ENCODE measurements at places on chromosomes 5 and 9. TPM values are rescaled to one million over a fixed set of nuclear protein-coding genes. Genes with fewer than 3 reads are reported as not detected.
A peak's percentile ranks its signal among the peaks of the same experiment; 100 is the strongest.

The CDH18 gene
- polyA plus RNA-seq: 1.6 TPM

The MAMDC4 gene
- polyA plus RNA-seq: 9.5 TPM

The SMIM3 gene
- 19.8 TPM for polyA plus RNA-seq

The PNPLA7 gene
- polyA plus RNA-seq: 7.8 TPM

The TPPP gene
- 7.3 TPM for polyA plus RNA-seq

The PPP1R2B gene
- 0.13 TPM for polyA plus RNA-seq

The PSMB7 gene
- 205 TPM for polyA plus RNA-seq

The PCDHB9 gene
- polyA plus RNA-seq: 3.1 TPM

The PCDHA12 gene
- polyA plus RNA-seq: 0.14 TPM

The TMEM252 gene
- 3.5 TPM for polyA plus RNA-seq

The EEIG1 gene
- 31.0 TPM for polyA plus RNA-seq

The SEMA4D gene
- 21.2 TPM for polyA plus RNA-seq

DNA sequence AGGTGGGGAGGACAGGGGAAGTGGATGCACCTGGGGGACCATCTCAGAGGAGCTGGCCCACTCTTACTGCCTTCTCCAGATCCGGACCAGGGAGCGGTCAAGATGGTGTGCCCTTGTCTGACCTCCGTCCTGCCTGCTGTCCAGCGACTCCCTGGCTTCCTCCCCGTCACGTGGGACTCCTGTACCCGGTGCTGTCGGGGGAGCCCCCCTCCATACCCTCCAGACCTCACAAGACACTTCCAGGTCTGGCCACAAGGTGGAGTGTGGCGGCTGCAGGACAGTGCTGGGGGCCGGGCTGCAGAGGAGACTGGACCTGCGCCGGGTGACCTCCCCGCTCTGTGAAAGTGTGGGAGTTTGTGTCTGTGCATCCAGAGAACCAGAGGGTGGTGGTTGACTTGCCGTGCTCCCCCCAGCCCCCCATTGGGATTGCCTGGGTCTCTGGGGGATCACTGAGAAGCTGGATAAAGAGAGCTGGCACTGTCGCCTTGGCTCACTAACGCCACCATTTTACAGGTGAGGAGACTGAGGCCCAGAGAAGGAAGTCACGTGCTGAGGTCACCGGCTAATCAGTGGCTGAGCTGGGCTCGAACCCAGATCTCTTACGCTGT lies 1.9 kb upstream of the CRB2 start:
- DNase-seq: no peak

DNA sequence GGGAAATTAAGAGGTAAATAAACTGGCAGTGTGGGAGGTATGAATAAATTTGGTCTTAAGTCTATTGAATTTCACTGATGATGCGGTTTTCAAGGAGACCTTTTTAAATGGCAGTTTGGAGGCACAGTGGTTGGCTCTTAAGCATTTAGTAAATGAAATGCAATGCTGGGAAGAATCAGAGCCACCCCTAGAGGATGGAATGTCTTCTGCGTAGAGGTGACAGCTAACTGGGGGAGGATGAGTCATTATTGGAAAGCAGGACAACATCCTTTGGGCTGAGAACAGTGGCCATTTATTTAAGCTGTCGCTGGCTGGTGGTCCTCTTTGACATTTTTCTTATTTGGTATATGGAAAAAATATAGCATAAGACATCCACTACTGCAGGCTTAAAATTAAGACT lies 163.2 kb downstream of the SH3GL2 start:
- DNase-seq: no peak

DNA sequence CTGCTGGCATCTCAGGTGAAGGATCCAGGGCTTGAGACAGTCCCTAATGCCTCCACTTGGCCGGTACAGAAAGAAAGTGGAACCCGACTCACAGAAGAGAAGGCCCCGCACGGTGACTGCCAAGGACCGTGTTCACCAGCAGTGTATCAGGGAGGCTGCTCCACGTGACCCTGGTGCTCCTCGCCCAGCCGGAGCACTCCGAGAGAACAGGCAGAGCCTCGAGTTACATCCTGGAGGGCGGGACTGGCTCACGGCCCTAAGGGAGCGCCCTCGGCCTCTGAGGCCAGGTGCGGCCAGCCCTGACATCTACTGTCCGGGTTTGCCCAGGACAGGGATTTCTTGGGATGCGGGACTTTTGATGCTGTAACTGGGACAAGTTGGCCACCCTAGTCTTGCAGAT lies 104.0 kb upstream of the SARDH start:
- DNase-seq: no peak

GRCh38 chr5:167057665-167058064 lies 1233.8 kb upstream of the WWC1 start:
- DNase-seq: peak; percentile 20

- peak; percentile 57 for DNase-seq
These were observed 451.6 kb upstream of the CD180 start for GRCh38 chr5:67648201-67648671.

DNA sequence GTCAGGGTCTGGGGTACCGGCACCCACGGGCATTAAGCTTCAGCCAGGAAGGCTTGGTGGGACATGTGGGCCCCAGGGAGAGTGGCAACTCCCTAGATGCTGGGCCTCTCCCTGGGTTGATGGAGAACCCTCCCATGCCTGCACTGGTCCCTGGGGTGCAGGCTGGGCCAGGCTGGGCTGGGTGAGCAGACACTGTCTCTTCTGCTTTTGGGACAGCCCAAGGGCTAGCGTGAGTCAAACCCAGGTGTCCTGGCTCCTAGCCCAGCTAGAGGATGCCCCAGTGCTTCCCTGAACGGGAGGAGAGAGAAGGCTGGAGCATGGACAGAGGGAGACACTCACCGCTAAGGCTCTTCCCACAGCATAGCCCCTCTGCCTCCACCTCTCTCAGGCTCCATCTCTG lies 5.7 kb upstream of the AQP7 start:
- no peak for DNase-seq

DNA sequence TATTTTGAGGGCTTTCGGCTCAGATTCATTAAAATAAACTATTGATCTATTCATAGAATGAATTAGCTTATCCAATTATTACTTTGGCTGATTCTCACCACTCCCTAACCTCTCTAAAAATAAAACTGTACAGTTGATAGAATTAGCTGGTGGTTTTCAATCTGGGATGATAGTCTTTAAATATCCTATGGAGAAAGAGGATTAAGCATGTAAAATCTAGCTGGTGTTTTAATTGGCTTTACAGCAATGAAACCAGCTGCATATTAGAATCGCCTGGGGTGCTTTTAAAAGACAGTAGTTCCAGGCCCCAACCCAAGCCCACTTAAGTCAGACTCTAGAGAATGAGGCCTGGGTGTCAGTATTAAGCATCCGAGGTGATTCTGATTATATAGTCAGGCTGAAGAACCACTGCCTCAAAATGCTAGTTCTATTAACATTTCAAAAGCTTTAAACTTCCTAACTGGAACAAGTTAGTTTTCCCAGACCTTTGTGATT lies 95.1 kb downstream of the MAP1B start:
- no peak for DNase-seq

GRCh38 chr9:133609311-133610098 lies at the start of gene FAM163B:
FAM163B (minus strand) TSS chr9:133609389; CDS start chr9:133580223, 29,166 bp downstream.
- peak; percentile 69 for DNase-seq

DNA sequence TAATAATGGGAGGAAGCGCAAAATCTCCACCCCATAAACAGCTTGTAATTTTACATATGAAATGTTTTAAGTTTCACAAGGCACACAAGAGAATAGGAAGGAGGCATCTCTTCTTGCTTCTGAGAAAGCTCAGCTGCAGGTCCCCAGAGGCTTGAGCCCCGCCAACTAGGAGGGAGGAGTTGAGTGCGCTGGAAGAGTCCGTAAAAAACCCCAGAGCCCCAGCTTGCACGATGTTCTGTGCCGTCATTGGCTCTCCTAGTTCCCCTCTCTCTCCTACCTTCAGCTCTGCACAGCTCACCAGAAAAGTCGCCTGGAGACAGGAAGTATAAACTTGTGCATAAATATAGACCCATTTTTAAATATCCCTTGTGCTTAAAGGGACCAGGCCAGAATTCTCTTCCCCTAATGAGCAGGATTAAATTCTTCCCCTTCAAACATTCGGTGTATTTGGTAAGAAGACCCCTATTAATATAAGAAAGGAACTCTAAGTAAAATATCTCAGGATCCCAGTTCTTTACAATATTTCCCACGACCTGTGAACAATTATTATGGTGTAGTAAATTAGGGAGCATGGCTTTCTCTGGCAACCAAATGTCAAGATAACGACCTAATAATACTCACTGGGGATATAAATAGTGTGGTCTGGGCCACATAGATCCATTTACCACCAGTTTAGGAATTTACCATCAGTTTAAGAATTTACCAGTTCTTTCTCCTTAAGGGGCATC lies 13.7 kb downstream of the GLRX start:
- DNase-seq: peak; percentile 47

DNA sequence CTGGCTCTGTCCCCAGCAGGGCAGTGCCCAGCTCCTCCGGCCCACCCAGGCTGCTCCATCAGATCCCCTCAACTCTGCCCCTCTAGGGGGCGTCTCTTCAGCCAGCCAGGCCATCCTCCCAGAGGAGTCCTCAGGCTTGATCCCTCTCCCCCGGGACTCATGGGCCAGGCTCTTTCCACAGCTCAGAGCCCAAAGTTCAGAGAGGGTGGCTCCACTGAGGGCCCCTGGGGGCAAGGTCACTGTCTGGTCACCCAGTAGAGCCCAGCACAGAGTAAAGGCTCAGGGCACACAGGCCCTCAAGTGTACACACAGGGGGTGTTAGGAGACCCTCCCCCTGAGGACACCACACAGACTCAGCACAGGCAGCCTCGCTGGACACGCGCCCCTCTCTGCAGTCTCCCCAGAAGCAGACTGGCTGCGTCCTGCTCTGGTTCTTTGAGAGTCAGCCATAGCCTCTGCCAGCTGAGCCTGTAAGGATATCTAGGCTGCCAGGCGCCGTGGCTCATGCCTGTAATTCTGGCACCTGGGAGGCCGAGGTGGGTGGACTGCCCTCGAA lies 64.8 kb downstream of the PAX5 start:
- no peak for DNase-seq

DNA sequence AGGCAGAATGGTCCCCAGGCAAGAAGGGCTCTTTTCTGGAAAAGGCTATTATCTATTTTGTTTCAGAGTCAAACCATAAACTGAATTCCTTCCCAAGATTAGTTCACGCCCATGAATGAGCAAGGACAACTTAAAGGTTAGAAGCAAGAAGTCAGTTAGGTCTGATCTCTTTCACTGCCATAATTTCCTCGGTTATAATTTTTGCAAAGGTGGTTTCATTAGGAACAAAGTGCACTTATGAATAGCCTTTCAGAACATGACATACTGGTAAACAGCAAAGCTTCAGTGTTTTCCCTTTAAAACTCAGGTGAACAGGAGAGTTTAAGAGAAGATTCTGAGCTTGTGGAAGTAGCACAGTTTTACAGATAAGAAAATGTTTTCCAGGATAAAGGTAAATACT lies 177.9 kb downstream of the GDNF start:
- DNase-seq: no peak

DNA sequence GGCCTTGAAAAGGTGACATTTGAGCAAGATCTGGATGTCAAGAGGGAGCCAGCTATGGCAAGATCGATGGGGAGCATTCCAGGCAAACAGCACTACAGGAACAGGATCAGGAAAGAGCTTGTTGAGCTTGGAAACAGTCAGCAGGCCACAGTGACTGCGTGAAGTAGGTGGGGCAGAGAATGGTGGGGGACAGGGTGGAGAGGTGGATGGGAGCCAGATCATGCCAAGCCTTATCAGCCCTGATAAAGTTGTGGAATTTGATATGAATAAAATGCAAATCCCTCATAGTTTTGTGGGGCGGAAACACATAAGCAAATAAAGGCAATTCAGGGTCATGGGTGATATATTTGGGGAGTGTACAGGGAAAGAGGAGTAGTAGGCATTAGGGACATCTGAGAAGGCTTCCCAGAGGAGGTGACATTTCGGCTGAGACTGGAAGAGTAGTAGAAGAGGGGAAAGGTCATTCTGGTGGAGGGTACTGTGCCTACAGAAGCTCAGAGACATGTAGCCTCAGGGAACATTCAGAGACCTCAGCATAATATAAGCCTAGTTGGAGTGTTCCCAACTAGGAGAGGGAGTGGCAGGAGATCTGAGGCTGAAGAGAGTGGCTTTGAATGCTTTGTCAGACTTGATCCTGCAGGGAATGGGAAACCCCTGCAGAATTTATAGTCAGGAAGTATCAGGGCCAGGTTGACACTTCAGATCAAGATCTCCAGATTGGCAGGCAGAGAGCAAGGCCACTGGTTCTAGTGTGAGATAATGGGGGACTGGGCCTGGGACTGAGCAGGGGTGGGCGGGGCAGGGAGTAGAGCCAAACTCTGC lies 9.7 kb upstream of the CYSTM1 start:
- DNase-seq: no peak

DNA sequence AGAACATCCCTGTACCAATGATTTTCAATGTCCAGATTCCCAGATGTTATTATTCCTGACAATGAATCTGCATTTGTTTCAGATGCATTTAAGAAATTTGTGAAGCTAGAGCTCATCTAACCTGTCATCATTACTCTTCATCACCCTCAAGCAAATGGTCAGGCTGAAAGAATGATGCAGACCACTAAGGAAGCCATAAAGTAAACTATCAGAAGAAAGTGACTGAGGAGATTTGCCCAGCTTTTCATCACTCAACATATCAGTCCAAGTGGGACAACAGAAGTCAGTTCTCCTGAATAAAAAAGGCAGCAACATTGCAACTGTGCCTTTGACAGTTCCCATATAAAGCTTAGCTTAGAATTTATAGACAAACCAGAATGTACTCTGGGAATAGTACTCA lies 419.9 kb downstream of the PDE4D start:
- DNase-seq: no peak

- DNase-seq: no peak
These were observed 6.3 kb downstream of the TYRP1 start for GRCh38 chr9:12699529-12699928.

All from right lung (tissue), 10 donors.